Stimulated activated CD8-positive, alpha-beta memory T cell treated with anti-CD3 and anti-CD28 coated beads, Interleukin-4, amount 100 ng/mL, for 1 hour (primary cell): ENCODE measurements at places on chromosomes 4 and X.
A peak's percentile ranks its signal among the peaks of the same experiment; 100 is the strongest.

DNA sequence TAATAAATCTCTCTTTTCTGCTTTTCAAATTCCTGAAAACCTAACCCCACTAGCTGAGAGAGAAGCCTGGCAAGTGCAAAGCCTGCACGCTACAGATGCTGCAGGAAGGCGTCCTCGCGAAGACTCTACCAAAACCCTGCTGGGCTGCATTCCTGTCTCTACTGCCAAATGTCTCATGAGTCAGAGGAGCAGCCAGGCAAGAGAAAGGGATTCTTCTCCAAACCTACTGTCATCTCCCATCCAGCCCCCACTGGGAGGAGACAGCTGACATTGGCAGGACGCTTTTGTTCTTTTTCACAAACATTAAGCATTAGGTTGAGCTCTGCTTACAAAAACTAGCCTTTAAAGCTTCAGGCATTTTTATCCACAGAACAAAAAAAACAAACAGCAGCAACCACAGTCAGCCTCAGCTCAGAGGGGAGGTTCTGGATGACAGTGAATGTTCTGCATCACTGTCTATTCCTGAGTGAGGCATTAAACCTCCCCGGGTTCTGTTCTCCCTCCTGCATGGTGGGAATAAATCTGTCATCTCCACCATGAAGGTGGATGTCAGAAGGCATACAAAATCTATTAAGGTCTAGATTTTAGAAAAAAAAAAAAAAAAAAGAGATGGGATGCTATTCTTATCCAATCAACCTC is 18.0 kb downstream of the CRMP1 start:
- no peak for DNase-seq

- no peak for DNase-seq
Observed at GRCh38 chr4:104424475-104424941, 70.2 kb downstream of the CXXC4 start.

- DNase-seq = no peak
Observed at GRCh38 chr4:184824081-184824775, 1.5 kb downstream of the ACSL1 start.

DNA sequence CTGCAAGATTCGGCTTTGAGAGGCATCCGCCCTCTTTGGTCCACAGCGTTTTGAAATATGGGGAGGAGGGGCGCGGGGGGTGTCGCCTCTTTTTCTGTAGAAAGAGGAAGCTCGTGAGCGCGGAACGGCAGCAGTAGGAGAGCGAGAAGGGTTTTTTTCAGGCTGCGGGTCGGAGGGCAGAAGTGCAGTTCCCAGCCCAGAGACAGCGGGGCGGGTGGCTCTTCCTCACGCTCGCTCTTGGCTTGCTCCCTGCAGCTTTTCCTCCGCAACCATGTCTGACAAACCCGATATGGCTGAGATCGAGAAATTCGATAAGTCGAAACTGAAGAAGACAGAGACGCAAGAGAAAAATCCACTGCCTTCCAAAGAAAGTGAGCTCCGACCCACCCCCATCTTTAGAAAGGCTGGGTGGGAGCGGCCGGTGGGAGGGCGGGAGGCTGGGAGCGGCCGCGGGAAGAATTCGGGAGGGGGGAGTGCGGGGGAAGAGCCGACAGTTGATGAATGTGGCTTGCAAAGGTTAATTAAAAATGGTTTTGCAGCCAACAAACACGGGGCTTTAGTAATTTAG is 1.2 kb downstream of the TMSB4X start:
- no peak for DNase-seq

GRCh38 chrX:3178329-3178728 is 137.1 kb downstream of the ARSF start:
- DNase-seq = no peak

DNA sequence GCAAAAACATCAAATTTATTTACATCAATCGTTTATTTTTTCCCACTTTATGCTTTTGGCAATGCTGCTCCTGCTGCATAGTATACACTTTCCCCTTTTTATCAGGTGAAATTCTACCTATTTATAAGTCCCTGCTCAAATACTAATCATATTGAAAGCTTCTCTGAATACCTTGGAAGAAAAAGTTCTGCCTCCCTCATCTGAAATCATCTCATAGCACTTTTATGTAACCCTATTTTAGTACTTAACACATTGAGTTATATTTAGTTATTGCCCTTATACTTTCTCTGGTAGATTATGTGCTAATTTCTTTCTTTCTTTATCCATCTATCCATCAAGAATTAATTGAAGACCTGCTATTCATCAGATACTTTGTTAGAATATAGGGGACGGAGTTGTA is 1.1 kb upstream of the WDR17 start:
- DNase-seq = no peak

DNA sequence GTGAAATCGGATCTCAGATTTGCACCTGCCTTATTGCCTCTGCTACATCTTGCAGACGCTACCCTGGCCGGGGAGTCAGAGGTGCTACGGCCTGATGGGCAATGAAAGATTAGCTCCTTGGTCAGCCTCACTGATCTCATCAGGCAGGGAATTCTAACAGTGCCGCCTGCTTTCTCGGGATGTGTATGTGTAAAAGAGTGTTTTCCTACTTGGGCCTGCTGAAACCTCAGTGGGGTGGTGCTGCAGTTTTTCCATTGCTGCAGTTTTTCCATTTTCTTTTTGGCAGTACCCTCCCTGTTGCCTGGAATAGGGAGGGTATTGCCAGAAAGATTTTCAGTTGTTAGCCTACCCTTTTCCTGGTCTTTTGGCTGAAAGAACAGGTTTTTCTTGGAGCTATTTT is 117.5 kb downstream of the CDKL5 start:
- no peak for DNase-seq

DNA sequence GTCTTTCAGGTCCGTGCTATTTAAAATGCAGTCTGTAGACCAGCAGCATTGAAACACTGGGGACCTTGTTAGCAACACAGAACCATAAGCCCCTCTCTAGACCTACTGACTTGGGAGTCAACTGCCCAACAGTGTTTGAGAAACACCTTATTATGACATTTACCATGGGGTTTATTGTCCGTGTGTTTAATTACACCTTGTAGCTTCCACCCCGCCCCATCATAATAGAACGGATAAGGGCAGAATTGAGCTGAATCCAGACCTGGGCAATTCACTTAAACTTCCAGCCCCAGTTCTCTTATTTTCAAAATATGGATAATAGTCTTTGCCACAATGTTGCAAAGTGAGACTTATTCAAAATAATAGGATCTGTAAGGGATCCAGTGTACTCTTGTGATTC is 30.6 kb upstream of the CLNK start:
- DNase-seq = no peak

- DNase-seq = no peak
Observed at GRCh38 chr4:155688860-155689259, 22.2 kb downstream of the GUCY1A1 start.

GRCh38 chr4:39700554-39700953 is 2.6 kb downstream of the UBE2K start:
- DNase-seq = no peak

- no peak for DNase-seq
Observed at GRCh38 chrX:39704590-39704989, 393.2 kb downstream of the BCOR start.

DNA sequence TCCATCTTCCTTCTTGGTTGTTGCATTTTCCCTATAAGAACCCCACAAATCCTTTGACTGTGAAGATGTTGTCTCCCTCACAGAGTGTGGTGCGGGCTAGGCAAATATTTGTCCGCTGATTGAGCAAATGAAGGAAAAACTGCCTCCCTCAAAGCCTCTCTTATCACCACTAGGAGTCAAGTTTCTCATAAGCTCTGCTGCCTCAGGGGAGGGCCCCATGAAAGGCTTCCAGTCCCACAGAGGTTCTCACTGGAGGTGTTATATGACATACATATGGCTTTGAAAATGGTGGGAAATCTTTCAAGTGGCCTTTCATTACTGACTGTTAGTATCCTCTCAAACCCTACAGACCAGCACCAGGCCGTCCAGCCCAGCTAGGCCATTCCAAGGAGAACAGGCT is 9.3 kb downstream of the VGLL1 start:
- DNase-seq = no peak

DNA sequence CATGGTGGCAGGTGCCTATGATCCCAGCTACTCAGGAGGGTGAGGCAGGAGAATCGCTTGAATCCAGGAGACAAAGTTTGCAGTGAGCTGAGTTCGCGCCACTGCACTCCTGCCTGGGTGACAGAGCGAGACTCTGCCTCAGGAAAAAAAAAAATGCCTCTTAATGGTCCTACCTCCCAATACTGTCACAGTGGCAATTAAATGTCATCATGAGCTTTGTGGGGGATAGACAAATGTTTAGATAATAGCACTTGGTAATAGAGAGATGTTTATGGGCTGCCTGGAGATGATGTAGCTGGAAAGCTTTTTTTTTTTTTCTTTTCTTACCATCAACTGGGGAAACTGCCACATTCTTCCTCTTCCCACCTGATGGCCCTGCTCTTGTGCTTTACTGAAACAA is 33.0 kb downstream of the GRK4 start:
- no peak for DNase-seq

GRCh38 chrX:131010186-131010585 is 48.0 kb upstream of the ARHGAP36 start:
- no peak for DNase-seq

- no peak for DNase-seq
Observed at GRCh38 chr4:47749060-47749459, 88.8 kb downstream of the CORIN start.

DNA sequence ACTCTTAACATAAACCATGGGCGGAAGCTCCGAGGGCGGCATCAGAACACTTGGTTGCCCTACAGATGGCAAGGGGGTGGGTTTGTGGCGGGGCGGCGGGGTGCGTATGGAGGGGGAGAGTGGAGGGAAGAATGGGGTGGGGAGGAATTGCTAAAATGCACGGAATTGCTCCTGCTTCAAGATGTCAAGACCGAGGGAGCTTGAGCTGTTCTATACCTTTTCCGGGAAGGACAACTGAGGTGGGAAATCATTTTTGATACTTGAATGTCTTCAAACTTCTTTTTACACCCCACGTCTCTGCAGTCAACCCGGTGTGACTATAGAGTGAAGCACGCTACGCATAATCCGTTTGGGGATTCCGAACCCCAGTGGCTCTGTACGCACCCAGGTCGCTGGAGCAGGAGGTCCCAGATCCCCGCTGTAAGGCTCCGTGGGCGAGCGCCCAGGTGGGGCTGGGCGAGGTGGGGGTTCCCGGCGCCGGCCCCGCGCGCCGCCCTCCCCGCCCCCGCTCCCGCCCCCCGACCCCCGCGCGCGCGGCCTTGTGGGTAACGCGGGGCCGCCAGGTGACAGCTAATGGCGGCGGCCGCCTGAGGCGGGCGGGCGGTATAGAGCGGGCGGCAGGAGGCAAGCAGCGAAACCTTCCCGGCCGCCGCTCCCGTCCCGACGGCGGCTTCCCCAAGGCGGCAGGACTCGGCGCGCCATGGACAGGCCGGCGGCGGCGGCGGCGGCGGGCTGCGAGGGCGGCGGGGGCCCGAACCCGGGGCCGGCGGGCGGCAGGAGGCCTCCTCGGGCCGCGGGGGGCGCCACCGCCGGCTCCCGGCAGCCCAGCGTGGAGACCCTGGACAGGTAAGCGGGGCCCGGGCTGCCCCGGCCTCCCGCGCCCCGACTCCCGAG is at the start of gene MTMR1:
MTMR1 (plus strand) TSS at position 566 of the 894 bp plus-strand sequence; CDS start at position 701, 135 bp downstream.
- DNase-seq = peak; percentile 27

DNA sequence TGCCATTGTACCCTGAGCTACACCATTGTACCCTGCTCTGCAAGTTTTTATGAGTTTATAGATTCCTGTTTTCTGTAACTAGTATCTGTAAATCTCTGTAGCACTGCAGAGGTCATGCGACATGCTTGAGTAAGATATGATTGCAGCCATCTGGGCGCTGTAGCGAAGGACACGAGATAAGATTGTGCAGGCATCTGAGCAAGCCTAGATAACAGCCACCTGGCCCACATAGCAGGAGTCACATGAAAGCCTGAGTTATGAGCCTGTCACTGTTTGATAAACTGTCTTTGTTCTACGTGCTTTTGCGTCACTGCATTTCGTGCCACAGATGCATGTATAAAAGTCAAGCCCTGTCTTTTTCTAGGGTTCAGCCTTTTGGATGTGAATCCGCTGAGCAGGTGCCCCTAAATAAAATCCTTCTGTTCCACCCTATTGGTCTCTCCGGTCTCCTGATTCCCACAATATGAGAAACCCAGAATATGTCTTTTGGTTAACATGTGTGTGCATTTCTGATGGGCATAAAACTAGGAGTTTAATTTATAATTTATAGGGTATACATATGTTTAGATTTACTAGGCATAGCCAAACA is 327.6 kb upstream of the MAOA start:
- DNase-seq = no peak

DNA sequence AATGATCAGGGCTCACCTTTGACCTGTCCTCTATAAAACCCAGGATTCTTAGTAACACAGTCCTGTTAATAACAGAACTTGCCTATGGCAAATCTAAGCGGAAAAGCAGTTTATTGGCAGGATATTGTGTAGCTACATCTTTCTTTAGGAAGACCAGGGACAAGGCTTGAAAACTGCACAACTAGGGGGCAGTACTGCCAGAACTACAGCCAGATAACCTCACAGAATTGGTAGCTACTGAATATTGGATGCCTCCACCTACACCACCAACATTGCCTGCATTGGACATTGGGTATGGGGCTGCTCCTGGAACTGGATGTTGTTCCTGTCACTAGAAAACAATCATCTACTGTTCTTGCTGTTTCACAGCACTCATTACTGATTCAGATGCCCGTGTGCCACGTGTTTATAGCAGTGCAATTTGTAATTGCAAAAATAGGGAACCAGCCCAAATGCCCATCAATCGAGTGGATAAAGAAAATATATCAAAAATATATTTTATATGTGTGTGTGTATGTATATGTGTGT is 47.4 kb downstream of the REPS2 start:
- no peak for DNase-seq

DNA sequence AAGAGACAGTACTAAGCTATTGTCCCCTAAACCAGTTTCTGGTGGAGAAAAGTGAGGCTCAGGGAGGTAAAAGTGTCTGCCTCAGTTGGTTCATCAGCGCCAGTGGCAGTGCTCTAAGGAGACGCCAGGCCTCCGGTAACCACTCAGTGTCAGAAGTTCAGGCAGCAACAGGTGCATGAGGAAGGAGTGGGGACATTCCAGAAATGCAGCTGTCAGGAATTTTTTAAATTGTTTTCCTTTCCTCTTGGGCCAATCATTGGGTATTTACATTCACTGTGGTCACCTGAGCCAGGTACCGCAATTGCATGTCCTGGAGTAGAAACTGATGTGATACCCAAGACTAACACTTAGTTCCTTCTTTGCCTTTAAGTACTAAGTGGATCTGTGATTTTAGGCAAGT is 40.2 kb upstream of the HS3ST1 start:
- DNase-seq = no peak

GRCh38 chr4:113732967-113733527 is 28.5 kb downstream of the CAMK2D start:
- no peak for DNase-seq

- no peak for DNase-seq
Observed at GRCh38 chr4:122542411-122543236, 78.2 kb downstream of the IL21 start.

GRCh38 chr4:86876894-86877685 is 15.1 kb downstream of the C4orf36 start:
- DNase-seq = no peak

GRCh38 chr4:62670514-62670913 is 1470.4 kb downstream of the ADGRL3 start:
- DNase-seq = no peak

- no peak for DNase-seq
Observed at GRCh38 chrX:49710744-49711319, 15.0 kb upstream of the PAGE1 start.
